Vein endothelial cell (primary cell): ENCODE measurements at places on chromosomes 11 and 22. TPM values are rescaled to one million over a fixed set of nuclear protein-coding genes. Genes with fewer than 3 reads are reported as not detected.

The NXF1 gene
- total RNA-seq, result 37.2 and 41.6 TPM in 2 replicates

The PAX6 gene
- under 0.01 TPM in 1 of 2 replicates, not detected in the other for total RNA-seq

The SLC7A4 gene
- under 0.01 TPM in 1 of 2 replicates, not detected in the other for total RNA-seq

The NRGN gene
- 2.6 and 4.8 TPM in 2 replicates for total RNA-seq

The PGR gene
- 0.10 TPM in 1 of 2 replicates, not detected in the other for total RNA-seq

The CYB5R2 gene
- 3.6 and 5.5 TPM in 2 replicates for total RNA-seq

The PANX3 gene
- total RNA-seq, result not detected in 2 replicates

The MYO7A gene
- under 0.01 and 0.86 TPM in 2 replicates for total RNA-seq

The SLC22A25 gene
- total RNA-seq, result not detected in 2 replicates

The OR6T1 gene
- total RNA-seq, result not detected in 2 replicates

The TEX54 gene
- 0.98 TPM in 1 of 2 replicates, not detected in the other for total RNA-seq

The RFPL3 gene
- total RNA-seq, result not detected in 2 replicates

The MMP8 gene
- not detected in 2 replicates for total RNA-seq

The PATE4 gene
- total RNA-seq, result not detected in 2 replicates

The NLRP10 gene
- total RNA-seq, result 0.38 TPM in 1 of 2 replicates, not detected in the other

The PRDM11 gene
- 9.6 and 12.4 TPM in 2 replicates for total RNA-seq

The TCN2 gene
- 58.1 and 70.2 TPM in 2 replicates for total RNA-seq
